ENCODE measurements at places on chromosomes 7 and 10.

DNA sequence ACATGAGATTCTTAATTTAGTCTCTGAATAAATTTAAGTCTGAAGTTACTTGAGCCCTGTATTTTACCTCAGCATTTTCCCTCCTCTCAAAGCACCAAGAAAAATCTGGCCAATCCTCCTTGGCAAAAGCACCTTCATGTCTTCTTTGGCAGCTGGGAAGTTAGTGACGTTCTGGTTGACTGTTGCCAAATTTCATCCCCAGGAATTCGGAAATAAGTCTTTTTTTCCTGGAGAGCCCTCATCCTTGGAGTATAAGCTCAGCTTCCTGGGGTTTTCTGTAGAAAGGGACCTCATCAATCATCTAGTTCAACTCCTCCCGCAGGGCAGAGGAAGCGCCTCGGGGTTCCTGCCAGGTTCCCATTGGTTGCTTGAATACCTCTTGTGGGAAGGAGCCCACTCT is 377.6 kb downstream of the PHTF2 start:
- DNase-seq = no peak

GRCh38 chr7:20358762-20359282 is 28.1 kb downstream of the ITGB8 start:
- DNase-seq = no peak

DNA sequence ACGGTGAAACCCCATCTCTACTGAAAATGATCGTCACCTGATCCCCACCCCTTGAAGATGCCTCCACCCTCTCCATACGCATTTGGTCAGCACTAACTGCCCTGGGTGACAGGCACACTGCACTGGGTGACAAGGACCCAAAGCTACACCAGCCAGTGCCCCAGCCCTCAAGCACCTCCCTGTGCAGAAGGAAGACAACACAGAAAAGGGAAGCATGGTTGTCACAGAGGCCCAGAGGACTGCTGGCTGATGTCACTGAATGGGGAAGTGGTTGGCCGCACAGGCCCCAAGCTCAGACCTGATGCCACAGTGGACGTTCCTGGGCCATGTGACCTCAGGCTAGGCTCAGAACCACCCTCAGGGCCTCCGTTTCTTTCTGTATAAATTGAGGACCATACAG is 4.2 kb upstream of the PILRA start:
- no peak for DNase-seq

DNA sequence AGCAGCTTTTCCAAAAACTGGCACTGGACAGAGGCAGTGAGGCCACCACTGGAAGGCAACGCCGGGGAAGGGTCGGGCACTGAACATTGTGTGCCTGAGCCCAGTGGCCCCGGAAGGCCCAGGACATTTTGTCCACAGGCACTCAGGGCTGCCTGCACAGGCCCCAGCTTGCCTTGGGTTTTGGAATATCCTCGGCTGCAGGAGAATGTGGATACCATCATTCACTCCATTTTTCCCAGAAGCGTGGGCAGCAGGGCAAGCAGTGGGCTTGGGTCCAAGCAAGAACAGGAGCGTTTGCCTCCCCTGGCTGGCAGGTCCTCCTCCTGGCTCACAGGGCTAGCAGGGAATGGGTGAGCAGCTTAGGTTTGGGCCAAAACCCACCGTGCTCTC is 147.4 kb downstream of the EBF3 start:
- no peak for DNase-seq

- DNase-seq = no peak
Measured at GRCh38 chr10:10223131-10223530, 794.5 kb upstream of the CELF2 start.

DNA sequence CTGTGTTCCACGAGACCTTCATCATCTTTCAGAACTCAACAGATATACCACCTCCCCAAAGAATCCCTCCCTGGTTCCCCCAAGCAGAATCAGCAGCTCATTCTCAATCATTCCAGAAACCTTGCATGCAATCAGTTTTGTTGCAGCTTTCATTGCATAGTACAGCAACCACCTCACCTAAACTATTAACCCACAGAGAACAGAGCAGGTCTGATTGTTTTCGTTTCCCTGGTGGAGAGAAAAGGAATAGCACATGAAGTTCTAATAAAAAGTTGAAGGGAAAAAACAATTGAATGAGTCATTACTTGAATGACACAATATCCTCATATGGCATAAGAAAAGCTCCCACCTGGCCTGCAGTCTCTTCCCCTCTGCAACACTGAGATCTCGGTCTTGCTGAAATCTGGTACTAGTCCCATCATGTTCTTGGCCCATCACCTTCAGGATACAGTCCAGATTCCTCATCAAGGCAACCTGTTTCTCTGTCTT is 147.1 kb upstream of the GDF10 start:
- DNase-seq = peak; percentile 60

DNA sequence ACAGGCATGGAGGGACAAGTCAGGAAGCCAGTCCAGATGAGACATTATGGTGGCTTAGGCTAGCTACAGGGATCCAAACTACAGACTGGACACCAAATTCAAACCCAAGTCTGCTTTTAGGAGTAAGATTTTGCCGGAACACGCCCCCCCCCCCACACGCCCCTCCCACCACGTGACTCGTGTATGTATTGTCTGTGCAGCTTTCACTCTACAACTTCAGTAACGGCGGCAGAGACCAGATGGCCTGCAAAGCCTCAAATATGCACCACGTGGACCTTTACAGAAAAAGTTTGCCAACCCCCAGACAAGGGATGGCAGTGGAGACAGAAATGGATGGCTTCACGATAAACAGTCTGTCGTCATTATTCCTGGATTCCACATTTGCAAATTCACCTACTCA is 14.5 kb downstream of the HIPK2 start:
- no peak for DNase-seq

DNA sequence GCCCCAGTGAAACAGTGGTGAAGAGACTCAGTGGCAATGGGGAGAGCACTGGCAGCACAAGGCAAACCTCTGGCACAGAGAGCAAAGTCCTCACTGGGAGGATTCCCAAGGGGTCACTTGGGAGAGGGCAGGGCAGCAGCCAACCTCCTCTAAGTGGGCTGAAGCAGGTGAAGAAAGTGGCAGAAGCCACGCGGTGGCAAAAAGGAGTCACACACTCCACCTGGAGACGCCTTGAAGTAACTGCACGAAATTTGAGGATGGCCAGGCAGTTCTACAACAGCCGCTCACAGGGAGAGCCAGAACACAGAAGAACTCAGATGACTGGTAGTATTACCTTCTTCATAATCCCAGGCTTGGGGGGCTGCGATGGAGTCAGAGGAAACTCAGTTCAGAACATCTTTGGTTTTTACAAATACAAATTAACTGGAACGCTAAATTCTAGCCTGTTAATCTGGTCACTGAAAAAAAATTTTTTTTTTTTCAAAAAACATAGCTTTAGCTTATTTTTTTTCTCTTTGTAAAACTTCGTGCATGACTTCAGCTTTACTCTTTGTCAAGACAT is 574 bp upstream of the IL6 start:
- DNase-seq = peak; percentile 71

GRCh38 chr10:124722798-124723783 is 21.1 kb downstream of the FAM53B start:
- DNase-seq = no peak

DNA sequence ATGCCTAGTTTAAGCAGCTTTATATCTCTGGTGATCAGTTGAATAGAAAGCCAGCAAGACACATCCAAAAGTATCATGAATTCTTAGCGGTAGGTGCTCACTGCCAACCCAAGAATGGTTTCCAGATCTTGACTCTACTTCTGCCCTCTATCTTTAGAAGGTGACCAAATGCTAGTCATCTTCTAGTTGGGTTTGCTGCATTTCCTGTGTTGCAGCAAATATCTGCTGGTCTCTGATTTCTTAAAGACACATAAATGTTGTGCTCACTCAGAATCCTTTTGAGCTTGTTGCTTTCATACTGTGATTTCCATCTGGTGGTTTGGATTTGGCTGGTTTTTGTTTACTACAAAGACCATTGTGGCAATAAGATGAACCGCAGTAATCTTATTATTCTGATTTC is 2.2 kb downstream of the CDC123 start:
- no peak for DNase-seq

GRCh38 chr7:65800890-65801341 is 72.0 kb upstream of the VKORC1L1 start:
- DNase-seq = no peak

- no peak for DNase-seq
Measured at GRCh38 chr10:8331896-8332729, 277.6 kb downstream of the GATA3 start.

- no peak for DNase-seq
Measured at GRCh38 chr10:62327885-62328284, 46.3 kb upstream of the ZNF365 start.

DNA sequence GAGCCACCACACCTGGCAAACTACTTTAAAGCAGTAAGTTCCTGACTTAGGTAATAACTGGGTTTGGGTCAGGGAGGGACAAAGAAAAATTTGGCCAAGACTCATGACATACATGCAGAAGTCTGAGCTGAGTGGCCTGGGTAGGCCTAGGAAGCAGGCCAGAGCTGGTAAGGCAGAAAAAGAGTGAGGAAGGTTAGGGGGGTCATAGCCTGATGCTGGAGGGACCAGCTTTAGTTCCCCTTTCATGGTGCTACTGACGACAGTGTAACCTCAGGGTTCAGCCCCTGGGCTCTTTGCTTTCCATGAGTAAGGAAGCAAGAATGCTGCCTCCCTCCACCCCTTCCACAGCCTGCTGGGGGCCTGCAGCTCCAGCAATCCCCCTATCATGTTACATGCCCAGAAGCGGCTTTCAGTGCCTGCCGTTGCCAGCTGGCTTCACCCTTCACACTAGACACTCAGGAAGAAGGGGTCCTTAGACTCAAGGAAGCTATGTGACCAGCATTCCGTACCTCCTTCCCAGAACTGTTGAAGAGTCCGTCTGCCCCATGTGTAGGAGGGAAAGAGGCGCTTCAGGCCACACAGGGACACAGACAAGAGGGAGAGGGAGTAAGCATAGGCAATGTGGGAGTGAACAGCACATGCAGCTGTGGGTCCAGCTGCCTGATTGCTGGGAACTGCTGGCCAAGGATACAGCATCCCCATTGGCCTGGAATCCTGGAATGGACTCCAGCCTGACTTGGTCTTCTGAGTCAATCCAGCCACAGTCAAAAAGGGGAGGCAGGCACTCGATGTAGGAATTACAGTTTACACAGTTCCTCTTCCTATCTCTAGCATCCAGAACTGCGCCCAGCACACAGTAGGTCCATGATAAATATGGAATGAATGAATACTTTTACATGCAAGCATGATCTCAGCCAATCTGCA is 4.1 kb upstream of the PLAU start:
- DNase-seq = peak; percentile 51

DNA sequence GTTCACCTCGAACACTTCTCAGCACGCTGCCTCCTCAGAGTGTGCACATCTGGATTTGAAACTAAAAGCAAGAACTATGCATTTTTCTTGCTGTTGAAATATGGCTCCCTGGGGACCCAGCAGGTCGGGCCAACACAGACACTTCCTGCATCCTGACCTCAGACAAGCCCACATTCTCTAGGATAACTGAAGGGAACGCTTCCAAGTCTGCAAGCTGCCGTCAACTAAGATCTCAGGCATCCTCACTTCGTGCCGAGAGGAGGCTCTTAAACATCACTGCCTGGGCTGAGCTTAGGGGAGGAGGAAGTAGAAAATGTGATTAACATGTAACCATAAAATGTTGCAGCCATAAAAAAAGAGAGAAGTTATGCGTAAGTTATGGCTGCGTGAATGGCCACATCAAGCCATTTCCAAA is 65.5 kb downstream of the PYROXD2 start:
- peak; percentile 39 for DNase-seq

DNA sequence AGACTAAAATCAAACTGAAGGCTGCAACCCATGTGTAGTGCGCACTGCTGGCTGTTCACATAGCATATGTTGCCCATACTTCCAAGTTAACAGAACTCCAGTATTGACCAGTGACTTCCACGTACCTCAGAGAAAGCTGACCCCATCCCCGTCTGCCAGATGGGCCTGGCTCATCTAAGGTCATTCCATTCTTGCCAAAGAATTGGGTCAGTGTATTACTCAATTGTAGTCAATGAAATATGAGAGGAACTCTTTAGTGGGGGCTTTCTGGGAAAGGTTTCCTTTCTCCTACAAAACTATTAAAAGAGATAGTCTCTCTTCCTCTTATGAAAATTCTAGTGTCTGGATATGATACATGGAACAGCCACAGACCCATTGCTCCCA is 238.6 kb downstream of the COBL start:
- DNase-seq = no peak

DNA sequence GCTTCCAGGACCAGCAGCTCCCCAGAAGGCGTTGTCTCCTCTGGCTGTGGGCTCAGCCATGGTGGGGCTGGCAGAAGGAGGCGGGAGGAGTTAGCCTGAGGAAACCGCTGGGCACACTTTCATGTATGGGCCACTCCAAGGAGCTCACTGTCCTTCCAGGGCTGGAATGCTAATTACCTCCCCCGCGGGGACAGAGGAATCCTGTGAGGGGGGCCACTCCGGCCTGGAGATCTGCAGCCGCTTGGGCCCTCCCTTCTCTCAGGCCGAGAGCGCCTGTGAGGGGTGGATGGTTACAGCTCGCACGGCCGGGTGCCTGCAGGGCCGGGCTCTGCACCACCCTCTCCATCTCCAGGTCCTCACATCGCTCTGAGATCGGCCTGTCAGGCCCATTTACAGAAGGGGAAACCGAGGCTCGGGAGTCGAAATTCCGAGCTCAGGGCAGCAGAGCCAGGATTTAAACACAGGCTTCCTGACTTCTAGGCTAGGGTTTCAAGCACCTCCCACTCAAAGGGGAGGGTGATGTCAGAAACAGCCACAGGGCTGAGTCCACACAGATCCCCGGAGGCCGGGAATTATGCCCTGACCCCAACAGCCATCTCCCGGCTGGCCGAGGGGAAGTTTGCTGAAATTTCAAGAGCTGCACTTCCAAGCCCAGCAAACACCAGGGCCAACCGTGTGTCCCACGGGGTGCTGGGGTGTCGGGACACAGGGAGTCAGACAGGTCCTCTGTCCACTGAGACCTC is 59.1 kb downstream of the PDGFA start:
- no peak for DNase-seq

DNA sequence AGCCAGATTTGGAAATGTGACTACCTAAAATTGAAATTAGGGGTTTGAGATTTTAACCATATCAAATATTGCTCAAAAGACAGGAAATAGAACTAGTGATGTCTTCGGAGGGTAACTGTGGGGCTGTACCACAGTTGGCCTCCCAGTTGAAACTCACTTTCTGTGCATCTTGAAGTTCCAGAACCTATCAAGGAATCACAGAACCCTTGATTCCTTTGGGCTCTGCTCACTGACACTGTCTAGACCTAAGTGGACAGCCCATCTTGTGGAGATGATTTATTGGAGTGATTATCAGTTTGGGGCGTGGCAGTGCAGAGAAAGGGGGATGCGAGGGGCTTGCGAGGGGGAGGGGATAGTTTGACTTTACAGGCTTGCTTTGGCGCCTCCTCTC is 134.2 kb upstream of the GJD4 start:
- DNase-seq = no peak

DNA sequence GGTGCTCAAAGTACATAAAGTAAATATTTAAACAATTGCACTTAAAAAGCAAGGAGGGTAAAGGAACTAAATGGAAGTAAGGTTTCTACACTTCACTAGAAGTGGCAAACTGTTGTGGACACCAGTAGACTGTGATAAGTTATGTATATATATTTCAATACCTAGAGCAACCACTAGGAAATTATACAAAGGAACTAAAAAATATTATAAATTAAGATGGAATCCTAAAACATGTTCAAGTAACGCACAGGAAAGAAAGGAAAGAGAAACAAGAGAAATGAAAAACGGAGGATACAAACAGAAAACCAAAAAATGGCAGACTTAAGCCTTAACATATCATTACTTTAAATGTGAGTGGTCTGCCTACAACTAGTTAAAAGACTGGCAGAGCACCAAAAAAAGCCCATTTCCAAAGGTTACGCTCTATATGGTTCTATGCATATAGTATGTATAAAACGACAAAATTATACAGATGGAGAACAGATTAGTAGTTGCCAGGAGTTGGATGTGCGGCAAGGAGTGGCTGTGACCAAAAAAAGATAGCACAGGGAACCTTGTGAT is 19.0 kb downstream of the VPS41 start:
- no peak for DNase-seq

Measured in LoVo (cell line).